ENCODE measurements at places on chromosomes 12 and 14.

DNA sequence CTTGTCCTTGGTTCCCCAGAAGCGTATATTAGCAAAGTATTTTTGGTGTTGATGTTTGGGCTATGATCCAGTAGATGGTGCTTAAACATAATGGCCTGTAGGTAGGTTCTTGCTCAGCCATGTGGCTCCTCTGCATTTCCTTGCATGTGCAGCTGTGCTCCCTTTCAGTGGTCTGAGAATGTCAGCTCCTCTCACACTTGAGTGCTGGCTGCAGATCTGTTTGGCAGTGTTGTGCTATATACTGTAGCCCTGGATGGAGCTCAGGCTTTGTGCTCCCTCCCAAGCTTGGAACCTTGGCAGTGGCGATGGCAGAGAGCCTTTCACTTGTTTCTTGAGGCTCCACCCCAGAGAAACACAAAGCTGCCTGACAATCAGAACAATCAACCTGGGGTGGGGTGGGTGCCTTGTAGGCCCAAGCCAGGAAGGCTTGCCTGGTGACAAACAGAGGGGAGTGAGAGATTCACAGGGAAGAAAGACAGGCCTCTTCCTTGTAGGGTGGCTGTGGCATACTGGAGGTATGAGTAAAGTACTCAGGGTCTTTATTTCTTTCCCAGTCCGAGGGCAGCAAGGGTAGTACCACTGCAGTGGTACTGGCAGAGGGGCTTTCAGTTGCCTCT lies 255.3 kb downstream of the RAD51B start:
- DNase-seq = no peak

DNA sequence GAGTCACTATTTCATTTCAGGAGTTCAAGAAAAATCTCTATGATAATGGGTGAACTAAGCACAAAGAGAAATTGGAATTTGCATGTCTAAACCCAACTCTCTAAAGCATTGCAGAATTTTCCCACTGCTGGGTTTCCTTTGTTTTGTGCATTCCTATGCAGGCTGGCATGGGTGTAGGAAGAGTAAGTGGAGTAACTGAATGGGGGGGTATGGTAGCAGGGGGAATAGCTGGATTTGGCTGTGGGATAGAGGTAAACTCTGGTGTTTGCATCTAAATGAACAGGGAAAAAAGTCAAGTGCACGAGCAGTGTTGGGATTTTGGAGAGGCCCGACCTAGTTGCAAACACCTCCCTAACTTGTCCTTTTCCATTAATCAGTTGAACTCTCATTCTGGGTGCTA lies 159.1 kb downstream of the ANO4 start:
- no peak for DNase-seq

GRCh38 chr12:111715279-111715678 lies 29.4 kb downstream of the ACAD10 start:
- DNase-seq = no peak

DNA sequence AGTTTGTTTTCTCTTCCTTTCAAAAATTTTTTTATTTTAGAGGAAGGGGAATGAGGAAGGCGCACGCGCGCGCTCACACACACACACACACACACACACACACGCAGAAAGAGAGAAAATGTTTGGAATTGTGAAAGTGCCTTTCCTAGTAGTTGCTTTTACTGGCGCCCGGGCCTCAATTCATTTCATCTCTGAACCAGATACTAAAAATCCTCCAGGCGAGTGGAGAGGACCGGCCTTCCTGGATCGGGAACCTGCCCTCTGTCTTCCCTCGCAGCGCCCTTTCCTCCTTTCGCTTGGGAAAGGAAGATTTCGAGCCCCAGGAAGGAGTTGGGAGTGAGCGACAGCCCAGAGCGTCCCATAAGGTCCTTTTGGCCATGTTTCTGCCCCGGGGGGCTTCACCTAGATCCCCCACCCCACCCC lies 7.8 kb upstream of the TBX3 start:
- no peak for DNase-seq

Measured in left kidney (tissue), 8 donors.